ENCODE measurements at places on chromosomes 3 and 15.

DNA sequence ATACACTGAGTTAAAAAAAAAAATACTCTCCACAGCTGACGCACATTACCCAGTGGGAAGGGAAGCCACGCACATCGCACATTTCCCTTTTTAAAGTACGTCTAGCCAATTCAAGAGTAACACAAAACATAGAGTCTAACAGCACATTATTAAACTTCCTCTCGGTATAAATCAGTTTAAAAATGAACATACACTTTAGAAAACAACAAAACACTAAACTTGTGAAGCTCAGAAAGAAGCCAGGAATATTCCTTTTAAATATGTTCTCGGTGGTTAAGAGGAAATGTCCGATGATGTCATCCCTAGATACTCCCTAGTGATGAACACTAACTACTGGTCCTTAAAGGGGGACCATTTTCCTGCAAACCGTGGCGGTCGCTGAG lies 721 bp downstream of the MYEF2 start:
- no peak for DNase-seq

DNA sequence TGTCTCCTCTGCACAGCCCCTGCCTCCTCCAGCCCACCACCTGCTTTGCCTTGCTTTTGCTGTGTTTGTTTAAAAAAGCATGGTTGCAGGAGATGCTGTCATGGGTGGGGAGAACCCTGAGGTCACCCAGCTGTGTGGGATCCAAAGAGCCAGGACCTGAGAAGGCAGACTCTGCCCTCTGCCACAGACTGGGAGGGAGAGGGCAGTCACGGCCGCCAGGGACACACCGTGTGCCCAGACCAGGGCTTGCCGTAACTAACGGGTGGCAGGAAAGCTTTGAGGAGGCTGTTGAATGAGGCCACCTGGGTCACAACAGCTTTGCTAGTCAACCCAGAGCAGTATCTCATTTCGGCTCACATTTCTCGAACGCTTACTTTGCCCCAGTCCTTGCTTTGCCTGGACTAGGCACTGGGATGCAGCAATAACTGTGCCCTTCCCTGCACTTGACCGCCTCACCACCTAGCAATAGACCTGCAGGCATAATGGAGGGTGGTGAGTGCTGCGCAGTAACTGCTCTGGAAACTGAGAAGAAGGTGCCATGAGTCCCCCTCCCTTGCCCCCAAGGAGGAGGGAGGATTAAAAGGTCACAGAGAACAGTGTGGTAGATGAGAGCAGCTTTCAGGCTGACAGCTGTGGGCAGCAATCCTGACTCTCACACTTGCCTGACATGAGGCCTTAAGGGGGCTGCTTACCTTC lies 55.0 kb upstream of the CTDSPL start:
- no peak for DNase-seq

DNA sequence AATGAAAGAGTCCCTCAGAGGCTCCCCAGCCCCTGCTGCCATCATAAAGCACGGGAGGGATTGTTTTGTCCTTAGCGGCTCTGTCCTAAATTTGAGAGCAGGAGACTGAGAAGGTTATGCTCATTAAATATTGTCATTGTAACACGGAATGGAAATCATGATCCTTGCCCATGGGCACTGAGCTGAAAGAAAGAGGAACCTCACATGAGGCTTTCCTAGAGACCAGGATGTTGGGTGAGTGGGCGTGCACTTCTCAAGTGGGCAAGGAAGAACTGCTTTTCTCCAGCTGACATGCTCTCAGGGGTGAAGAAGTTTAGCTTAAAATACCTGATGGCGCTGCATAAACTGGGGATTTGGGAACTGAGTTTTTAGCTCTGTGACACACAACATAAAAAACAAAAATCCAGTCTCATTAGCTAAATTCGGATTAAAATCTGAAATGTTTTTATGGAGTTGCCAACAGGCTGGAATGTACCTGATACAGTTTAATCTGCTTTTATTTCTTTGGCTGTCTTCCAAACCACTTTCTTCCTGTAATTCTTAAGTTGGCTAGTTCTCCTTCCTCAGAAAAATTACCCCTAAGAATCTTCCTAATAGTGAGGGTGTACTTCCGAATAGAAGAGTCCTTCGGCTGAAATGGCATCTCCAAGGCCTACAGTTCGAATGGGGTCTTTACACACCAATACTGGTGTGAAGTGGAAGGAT lies 31.7 kb downstream of the ADPGK start:
- DNase-seq, result no peak

DNA sequence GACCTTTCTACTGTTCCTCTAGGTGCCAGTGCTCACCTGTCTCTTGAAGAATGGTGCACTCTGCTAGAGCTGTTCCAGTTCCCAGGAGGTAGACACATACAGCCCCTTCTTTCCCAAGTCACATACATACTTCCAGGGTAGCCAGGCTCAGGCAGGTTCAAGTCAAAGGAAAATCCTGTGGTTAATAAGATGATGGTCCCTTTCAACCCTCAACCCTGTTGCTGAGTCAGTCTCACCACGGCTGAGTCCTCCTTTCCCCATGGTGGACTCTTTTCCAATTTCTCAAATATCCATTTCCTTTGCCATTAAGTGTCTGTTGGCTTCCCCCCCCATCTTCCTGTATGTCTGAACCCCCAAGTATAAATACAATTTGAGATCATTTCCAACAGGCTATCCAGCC lies 56.1 kb upstream of the ACAN start:
- DNase-seq, result no peak

DNA sequence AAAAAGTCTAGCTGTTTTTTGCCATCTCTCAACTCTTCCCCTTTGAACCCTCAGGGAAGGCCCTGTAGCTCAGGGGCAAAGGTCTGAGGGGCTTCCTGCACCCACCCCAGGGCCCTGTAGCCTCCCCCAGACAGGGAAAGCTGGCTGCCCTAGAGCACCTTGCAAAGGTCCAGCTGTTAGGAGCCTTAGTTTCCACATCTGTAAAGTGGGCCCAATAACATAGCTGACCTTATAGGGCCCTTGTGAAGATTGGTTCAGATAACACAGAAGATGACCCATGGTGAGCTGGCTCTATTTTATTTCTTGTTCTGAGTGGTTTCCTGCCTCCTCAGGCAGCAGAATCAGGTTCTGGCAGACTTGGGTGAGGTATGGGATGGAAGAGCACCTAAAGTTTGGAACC lies 55.2 kb upstream of the SMAD6 start:
- DNase-seq, result no peak

DNA sequence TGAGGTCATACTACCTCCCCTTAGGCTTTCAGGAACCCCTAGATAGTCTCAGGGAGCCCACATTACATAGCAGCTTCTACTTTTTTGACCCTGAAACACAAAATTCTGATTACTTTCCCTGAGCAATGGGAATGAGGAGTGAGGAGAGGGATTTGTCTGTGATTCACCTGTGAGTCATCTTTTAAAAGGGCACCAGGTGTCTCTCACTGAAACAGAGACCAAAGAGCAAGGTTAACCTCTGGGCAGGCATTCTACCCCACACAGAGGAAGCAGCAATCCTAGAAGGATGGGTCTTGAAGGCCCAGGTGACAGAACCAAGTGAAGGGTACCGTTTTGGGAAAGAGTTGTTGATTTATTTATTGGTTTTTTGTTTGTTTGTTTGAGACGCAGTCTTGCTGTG lies 31.1 kb upstream of the UBE2E2 start:
- no peak for DNase-seq

DNA sequence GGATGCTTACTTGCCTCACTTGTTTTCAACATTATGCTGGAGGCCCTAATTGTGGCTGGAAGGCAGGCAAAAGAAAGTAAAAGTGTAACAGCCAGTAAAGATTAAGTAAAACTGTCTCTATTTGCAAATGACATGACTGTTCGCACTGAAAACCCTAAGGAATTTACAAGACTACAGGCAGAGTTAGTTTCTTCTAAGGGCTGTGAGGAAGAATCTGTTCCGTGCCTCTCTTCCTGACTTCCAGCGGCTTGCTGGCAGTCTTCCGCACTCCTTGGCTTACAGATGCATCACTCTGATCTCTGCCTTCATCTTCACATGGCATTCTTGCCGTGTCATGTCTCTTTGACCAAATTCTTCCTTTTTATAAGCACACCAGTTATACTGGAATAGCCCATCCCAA lies 86.1 kb downstream of the DLG1 start:
- no peak for DNase-seq

DNA sequence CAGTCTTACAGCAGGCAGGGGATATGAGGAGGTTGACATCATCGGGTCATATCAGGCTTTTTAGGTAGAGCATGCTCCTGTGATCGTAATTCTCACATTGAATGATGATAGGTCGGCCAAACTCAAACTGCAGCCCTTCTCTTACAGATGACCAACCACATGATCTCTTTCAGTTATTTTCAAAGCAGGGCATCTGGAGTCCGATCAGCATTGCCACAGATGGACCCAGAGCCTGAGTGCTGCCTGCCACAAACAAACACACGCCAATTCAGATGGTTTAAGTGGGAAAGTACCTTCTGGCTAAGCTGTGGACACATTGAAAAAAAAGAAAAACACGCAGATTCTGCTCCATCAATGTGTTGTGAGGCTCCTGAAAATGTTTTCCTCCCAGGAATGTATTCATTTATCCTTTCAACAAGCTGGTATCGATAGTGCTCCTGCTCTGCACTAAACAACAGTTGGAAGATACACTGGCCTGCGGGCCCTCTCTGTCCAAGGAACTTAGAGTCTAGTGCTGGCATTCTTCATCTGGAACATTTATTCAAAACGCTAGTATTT lies 31.2 kb downstream of the ARPP21 start:
- no peak for DNase-seq

DNA sequence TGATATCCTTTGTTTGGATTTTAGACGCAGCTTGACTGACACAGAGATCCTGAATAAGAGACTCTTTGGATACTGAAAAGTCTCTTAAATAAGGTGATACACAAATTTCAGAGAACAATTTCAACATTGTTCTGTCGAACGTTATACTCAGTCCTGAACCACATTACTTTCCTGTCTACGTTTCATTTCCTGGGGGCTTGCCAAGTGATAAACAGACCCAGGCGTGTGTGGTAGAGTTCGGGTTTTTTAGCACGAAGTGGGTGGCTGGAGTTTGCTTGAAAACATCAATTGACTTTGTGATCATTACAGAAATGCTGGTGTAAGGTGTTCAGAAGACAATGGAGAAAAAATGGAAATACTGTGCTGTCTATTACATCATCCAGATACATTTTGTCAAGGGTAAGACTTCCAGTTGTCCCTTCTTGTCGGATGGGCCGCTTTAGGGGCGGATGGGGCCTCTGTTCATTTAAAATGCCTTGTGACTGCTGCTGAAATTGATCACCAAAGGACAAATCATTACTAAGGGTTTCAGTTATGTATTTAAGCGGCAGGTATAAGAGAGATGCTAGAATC lies at the start of gene CD96:
CD96 (plus strand) TSS at position 287 of the 573 bp plus-strand sequence; CDS start at position 339, 52 bp downstream.
- no peak for DNase-seq

DNA sequence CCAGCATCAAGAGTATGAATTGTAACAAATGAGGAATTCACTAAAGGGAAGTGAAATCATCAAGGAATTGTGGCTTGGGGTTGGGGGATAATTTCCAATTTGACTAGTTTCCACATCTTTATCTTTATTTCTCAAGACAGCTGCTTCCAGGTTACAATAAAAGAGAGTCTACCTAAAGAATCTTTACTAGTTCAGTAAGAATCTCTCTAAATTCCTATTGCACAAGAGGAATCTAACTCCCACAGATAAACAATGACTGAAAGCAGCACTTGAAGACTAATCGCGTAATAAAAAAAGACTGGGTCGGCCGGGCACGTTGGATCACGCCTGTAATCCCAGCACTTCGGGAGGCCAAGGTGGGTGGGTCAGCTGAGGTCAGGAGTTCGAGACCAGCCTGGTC lies 194.4 kb downstream of the KBTBD8 start:
- no peak for DNase-seq

DNA sequence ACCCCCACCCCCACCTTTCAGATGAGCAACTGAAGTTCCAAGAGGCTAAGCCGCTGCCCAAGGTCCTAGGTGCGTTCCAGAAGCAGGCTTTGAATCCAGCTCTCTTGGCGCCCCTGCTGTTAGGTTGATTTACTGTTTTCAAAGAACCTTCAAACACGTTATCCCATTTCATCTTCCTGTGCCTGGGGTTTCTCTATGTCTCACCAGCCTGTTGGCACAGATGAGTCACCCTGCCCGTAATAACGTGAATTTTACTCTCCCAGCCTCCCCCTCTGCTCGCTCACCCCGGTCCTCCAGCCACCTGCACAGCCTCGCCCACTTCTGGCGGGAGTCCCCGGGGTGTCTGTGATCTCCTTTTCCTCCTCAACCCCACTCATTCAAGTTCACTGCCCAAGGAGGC lies 13.0 kb upstream of the TSEN2 start:
- no peak for DNase-seq

- DNase-seq, result no peak
Measured at GRCh38 chr15:85778107-85778776, 16.5 kb downstream of the KLHL25 start.

- DNase-seq, result no peak
Measured at GRCh38 chr15:34070003-34070402, 31.0 kb upstream of the AVEN start.

DNA sequence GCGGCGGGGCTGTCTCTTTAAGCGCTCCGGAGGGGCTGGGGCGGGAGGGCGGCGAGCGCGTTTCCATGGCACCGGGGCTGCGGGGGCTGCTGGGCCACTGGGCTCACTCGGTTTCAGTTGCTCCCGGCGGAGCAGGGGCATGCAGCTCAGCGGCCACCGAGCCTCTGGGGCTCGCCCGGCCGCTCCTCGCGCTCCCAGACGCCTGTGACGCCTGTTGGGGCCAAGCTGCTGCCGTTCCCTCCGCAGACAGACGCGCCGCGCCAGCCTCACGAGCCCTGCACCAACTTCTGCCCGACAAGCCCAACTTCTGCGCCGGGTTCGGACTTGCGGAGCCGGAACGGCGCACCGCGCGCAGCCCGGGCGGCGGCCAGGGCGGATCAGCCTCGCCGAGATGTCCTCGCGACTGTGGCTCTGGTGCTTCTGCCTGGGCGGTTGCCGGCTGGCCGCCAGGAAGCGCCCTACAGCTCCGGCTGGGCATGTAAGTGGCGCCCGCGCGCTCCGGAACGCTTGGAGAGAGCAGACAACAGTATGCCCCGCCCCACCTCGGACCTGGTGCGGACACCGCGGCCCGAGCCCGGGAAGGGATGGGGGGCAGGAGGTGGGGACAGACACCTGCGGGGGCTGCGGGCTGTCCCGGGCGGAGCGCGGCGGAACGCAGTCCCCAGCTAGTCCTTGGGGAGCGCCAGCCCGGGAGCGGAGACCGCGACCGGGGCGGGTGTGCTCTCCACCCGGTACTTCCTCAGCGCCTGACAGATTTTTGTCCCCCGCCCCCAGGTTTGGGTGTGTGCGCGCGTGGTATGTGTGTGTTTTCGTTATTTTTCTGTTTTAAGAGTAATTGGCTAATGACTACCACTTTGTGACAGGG lies 154.1 kb upstream of the GOLIM4 start:
- peak; percentile 92 for DNase-seq

- no peak for DNase-seq
Measured at GRCh38 chr3:59040902-59041301, 8.9 kb downstream of the CFAP20DC start.

- DNase-seq, result no peak
Measured at GRCh38 chr15:35486296-35486695, 59.7 kb downstream of the DPH6 start.

GRCh38 chr3:59142556-59142955 lies 92.7 kb upstream of the CFAP20DC start:
- DNase-seq, result no peak

Data from WTC11 (cell line).